ENCODE measurements at places on chromosomes 1 and 21.

DNA sequence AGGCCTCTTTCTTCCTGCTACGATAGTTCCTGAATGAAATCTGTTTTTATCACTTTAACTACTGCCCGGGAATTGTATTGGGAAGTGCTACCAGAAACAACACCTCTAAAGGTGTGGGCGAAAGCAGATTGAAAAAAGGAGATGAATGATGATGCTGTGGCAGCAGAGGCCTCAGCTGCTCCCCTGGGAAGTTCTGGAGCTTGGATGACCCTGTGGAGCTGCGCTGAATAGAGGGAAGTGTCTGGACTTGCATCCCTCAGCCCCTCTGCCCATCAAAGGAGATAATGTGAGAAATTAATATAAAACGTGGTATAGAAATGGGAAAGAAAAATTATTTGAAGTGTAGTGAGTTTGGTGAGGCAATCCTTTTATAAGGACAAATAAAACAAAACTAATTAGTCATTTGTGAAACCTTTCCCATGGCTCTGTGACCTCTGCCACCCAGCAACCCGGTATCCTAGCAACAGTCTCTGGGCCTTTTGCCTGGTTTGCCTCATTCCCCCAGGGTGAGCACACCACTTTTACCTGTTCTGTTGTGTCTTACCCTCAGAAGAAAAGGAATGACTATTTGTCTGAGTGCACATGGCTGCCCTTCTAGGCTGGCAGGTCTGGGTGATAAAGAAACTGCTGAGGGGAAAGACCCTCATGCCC, 21.3 kb downstream of the OVAAL start:
- DNase-seq: no peak

GRCh38 chr1:240027059-240027462, 64.6 kb upstream of the FMN2 start:
- DNase-seq: peak; percentile 43

- DNase-seq: no peak
Observed at GRCh38 chr1:43305926-43306687, 5.3 kb downstream of the TIE1 start.

- DNase-seq: peak; percentile 78
Observed at GRCh38 chr1:211328866-211329475, 2.3 kb downstream of the TRAF5 start.

DNA sequence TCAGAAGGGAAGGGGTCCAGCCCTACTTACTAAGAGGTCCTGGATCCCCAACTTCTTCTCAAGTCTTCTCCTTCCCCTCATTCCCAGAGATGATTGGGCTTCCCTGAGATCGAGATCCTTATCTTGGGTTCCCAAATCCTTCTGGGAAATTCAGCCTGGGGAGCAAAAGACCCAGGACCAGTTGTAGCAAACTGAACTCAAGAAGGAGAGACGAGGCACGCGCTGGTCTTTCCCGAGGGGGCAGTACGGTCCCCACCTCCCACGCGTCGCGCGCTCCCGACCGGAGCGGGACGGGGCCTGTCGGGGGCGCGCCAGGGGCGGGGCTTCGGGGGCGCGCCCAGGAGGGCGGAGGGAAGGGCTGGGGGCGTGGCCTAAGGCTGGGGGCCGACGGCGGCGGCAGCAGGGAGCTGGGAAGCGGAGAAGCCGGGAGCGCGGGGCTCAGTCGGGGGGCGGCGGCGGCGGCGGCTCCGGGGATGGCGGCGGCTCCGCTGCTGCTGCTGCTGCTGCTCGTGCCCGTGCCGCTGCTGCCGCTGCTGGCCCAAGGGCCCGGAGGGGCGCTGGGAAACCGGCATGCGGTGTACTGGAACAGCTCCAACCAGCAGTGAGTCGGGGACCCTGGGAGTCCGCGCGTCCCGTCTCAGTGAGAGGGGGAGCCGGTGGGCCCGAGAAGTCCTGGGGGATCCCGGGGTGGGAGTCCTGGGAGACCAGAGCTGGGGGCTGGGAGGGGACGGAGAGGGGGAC, at the start of gene EFNA3:
Gene EFNA3 (plus strand): TSS at position 369 of the 741 bp plus-strand sequence. CDS start 105 bp downstream, at position 474.
- DNase-seq: peak; percentile 53

- no peak for DNase-seq
Observed at GRCh38 chr1:180155182-180155682, 563 bp downstream of the QSOX1 start.

DNA sequence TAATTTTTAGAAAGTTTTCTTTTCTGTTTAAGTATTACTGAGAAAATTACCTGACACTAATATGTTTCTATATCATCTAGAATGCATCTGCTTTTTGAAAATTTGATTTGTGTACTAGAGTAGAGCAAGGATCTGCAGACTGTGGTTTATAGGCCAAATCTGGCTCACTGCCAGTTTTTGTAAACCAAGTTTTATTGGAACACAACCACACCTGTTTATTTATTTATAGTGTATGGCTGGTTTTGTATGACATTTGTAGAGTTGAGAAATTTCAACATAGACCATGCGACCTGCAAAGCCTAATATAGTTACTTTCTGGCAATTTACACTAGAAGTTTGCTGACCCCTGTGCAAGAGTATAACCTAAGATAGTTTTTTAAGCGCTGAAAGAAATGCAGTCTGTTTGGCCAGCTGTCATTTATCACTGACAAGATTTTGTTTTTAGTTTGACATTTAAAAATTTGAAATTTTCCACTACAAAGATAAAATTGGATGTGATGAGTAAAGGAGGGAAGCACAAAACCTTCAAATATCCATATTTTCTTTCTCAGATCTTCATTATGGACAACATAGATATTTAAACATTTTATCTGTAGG, 36.1 kb upstream of the CACYBP start:
- peak; percentile 53 for DNase-seq

- DNase-seq: peak; percentile 33
Observed at GRCh38 chr1:211944733-211945500, 90.4 kb downstream of the INTS7 start.

DNA sequence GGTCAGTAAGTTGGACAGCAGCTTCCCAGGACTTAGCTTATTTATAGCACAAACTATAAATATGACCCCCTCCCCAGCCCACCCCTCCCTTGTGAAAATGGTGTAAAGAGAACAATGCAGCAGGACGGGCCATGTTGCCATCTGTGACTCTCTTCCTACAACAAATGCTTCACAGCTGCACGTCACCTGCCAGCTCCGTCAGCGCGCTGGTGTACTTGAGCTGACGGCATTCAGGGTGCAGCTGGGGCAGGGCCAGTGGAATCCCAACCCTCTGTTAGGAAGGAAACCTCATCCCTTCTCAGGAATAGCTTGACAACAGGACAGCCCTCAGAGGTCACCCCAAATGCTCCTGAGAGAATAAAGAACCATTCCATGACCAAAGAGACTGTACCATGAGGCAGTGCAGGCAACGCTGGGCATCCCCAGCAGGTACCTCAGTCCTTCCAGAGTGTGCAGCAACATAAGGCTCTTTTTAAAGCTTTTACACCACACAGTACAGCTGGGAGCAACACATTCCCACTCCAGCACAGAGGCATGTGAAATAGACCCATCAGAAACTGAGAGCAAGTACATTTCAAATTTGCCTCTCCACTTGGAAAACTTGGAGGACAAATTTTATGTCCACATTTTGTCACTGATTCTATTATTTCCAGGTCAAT, 85.0 kb downstream of the ATP1A1 start:
- DNase-seq: no peak

DNA sequence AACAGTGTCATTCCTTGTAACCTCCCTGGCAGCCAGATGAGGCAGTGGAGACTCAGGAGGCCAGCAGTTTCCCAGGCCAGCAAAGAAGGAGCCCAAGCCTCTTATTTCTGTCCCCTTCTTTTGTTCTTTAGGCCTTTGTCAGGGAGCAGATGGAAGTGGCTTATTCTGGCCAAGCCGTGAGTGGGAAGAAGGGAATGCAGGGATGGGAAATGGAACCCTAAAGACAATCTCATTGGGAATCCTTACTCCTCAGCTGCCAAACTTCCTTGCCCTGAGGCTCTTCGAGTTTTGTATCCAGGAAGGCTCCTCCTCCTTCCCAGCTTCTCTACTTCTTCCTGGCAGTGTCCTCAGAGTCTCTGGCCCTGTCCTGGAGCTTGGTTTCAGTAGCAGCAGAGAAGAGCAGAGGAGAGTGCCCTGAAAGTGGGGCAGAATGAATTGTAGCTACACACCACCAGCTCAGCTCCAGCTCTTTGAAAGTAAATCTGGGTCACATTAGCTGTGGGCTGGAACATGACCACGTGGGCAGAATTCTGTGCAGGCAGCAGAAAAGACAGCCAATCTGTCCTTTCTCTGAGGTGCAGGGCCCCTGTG, 63.9 kb downstream of the NDUFS5 start:
- DNase-seq: no peak

DNA sequence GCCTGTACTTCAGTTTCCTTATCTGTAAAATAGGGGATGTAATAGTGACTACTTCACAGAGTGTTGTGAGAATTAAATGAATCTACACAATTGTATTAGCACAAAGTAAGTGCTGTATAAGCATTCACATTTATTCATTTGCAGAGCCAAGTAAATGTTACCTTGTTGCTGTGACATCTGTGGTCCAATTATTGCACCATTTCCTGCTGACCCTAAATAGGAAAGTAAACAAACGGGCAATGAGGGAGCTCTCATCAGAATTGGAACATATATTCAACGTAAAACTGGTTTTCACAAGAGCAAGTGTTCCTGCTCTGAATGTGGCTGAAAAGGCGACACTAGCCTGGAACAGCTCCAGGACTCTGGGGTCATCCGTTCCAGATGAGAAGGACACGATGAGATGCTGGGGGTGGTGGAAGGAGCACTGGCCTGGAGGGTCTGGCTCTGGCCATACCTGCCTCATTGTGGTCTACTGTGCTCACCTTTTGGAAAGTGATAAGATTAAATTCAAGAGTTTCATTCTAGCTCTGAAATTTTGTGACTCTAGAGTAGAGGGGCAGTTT, 34.5 kb downstream of the PROX1 start:
- no peak for DNase-seq

DNA sequence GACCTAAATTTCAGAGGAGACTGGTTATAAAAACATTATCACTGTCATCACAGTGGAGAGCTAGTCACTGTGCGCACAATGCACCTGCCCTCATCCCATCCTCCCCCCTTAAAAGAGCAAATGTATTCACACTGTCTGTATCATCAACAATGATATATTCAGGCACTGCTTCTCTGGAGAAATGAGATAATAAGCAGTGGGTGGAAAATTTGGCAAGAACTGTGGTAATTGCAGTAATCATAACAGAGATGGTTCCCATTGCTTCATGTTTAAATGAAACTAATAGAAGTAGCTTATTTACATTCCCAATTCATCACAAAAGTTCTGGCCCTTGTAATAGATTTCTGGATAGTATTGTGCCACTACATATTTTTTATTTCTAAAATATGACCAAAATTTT, 867.4 kb upstream of the ADGRL2 start:
- DNase-seq: no peak

DNA sequence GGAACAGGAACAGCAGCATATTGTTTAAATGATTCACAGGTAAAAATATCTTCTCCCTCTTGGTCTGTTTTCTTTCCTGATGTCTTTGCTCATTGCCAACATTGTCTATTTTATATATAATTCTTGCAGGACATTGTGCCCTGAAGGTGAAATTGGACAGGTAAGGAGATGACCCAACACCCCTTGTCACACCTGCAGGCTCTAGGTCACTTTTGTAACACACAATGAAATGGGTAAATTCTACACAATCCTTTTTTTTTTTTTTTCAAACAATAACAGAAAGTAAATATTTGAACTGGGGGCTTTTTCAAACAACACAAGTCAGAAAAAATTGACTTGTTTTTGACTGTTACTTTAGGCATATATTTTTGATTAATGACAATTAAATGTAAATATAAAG, 62.9 kb upstream of the ERG start:
- no peak for DNase-seq

GRCh38 chr21:38995731-38996130, 187.5 kb downstream of the PSMG1 start:
- no peak for DNase-seq

- no peak for DNase-seq
Observed at GRCh38 chr1:208977012-208977411, 606.5 kb upstream of the CAMK1G start.

DNA sequence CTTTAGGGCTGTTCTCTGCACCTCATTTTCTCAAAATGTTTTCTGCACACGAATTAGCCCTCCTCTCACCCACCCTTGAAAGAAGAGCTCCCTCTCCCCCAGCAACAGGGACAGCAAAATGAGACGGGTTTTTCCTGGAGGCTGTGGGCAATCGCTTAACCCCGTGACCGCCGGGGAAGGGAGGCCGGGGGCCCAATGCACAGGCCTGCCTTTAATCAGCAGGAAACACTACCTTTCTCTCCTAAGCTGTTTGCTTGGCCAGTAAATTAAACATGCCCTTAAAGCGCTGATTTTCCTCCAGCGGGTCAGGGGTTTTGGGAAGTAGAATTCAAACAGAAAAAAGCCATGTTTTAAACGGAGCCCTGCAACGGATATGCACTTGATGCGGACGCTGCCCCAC, 114.4 kb downstream of the PRDM16 start:
- DNase-seq: no peak

All from NCI-H1694 (cell line).